ENCODE measurements at places on chromosomes 11 and 22.

GRCh38 chr22:45832180-45832579, 144.8 kb downstream of the WNT7B start:
- DNase-seq = no peak

- DNase-seq = peak; percentile 53
These were observed 6.7 kb upstream of the AHNAK start for GRCh38 chr11:62553080-62553838.

GRCh38 chr22:39872548-39872947, 21.0 kb downstream of the ENTHD1 start:
- DNase-seq = no peak

- peak; percentile 55 for DNase-seq
These were observed 17.3 kb downstream of the EPS8L2 start for GRCh38 chr11:723120-723883.

- peak; percentile 87 for DNase-seq
These were observed 5.4 kb downstream of the TBC1D10C start for GRCh38 chr11:67409261-67409666.

GRCh38 chr11:7509966-7510365, 3.8 kb upstream of the PPFIBP2 start:
- DNase-seq = no peak

DNA sequence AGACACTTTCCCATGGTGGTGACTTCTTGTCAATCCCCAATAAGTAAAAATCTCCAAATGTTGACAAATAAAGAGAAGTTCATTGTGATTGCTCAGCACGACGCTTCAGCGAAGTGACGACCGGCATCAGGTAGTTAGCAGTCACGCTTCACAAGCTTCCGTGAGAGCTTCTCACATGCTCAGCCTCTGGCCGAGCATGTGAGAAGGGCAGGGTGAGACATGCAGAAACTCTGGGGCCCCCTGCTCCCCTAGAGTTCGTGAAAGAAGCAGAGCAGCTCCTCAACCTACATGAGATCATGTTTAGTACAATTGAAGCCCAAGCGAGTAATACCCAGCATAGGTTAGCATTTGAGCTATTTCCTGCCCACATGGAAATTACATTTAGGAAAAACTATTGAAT, 4.4 kb upstream of the C11orf16 start:
- no peak for DNase-seq

- DNase-seq = no peak
These were observed 69.3 kb downstream of the KCNC1 start for GRCh38 chr11:17803754-17804334.

GRCh38 chr22:26847046-26847445, 189.7 kb downstream of the MIAT start:
- no peak for DNase-seq

DNA sequence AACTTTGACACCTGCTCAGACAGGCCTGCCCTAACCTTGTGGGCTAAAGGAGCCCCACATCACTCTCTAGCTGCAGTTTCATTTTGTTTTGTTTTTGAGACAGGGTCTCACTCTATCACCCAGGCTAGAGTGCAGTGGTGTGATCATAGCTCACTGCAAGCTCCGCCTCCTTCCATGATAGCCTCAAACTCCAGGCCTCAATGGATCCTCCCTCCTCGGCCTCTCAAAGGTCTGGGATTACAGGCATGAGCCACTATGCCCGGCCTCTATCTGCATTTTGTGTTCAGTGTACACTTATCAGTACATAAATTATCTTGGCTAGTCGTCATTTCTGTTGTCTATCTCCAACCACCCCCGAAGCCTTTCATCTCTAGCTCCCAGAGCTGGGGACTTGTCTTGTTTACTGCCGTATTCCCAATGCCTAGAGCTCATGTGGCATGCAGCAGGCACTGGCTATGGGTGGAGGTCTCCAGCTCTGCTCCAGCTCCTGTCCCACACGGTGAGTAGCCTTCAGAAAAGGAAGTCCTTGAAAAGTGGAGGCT, 22.1 kb upstream of the PEX26 start:
- no peak for DNase-seq

- peak; percentile 24 for DNase-seq
These were observed 40.4 kb upstream of the AKIP1 start for GRCh38 chr11:8870411-8871170.

- no peak for DNase-seq
These were observed 18.0 kb downstream of the EHF start for GRCh38 chr11:34638897-34639296.

DNA sequence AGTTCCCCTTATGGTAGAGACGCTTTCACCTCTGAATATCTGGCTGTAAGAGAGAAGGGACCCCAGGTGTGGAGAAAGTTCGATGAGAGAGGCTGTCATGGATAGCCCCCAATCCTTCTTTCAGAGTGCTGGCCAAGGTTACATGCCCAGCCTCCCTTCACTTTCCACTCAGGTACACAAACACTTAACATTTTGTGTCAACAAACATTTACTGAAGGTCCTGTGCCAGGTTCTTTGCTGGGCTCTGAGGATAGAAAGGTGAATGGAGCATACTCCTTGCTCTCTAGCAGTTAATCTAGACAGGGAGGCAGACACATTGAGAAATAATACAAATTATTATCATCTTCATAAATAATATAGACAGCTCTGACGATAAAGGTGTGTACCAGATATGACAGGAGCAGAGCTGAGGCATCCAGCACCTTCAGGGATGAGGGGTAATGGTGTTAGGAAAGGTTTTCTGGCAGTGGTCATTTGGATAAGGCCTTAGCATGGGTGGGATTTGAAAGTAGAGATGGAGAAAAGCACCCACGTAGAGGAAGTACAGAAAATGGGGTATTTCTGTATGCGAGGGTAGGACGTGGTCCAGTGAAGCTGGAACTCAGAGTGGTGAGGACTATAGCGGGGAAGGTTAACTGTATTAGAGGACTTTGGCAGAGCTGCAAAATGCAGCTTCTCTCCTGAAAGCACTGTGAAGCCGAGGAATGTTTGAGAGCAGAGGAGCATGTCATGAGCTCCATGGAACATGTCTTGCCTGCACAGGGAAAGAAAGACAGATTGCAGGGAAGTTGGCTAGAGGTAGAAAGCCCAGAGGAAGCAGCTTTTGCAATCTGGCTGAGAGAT, 19.6 kb downstream of the PPFIBP2 start:
- DNase-seq = no peak

DNA sequence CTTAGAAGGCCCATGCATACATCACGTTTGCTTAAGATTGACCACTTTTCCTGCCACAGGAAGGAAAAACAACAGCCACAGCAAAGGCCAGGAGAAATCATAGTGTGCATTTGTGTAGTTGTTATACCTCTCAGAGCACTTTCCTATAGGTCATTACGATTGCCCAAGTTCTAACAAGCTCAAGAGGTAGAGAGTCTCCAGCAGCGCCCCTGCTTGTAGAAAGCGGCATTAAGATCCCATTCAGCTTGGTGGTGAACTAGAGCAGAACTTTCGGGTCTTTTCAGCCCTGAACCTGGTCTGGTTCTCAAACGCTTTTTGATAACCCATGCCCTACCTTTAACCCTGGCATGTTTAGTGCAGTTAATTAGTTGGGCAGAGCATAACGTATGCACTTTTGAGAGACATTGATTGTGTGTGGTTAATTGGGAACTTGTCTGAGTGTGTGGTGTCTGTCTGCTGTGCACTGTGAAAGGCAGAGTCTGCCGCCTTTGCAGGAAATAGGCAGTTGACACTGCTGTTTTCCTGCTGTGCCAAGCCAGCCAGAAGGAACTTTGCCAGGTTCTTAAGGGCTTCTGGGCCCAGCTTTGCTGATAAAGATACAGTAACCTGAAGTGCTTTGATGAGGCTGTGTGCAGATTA, 109.9 kb upstream of the CLMP start:
- DNase-seq = no peak

GRCh38 chr11:11163236-11163635, 189.8 kb downstream of the CSNK2A3 start:
- no peak for DNase-seq

- DNase-seq = no peak
These were observed 175.1 kb downstream of the FAT3 start for GRCh38 chr11:92399705-92400104.

GRCh38 chr11:62048100-62048499, 75.7 kb upstream of the INCENP start:
- no peak for DNase-seq

DNA sequence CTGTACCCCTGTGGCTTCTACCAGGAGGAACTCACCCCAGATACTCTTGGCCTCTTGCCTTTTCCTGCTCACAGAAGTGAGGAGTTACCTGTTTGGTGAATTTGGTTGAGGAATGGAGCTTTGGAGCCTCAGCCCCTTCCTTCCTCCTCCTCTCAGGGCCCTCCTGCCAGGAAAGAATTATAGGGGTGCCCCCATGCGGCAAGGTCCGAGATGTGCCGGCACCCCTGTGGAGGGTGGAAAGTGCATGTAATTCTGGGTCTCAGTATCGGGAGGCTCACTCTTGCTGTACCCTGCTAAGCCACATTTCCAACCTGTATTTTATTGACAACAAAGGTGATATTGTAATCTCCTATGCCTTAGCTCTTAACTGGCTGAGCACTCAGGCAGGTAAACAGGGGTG, 13.7 kb upstream of the IGSF22 start:
- no peak for DNase-seq

GRCh38 chr22:44180706-44181032, at the start of gene PARVG:
Gene PARVG (plus strand): TSS chr22:44180925. CDS start chr22:44183330, 2,405 bp downstream.
- peak; percentile 54 for DNase-seq

GRCh38 chr22:36445158-36445668, 36.2 kb downstream of the TXN2 start:
- no peak for DNase-seq

DNA sequence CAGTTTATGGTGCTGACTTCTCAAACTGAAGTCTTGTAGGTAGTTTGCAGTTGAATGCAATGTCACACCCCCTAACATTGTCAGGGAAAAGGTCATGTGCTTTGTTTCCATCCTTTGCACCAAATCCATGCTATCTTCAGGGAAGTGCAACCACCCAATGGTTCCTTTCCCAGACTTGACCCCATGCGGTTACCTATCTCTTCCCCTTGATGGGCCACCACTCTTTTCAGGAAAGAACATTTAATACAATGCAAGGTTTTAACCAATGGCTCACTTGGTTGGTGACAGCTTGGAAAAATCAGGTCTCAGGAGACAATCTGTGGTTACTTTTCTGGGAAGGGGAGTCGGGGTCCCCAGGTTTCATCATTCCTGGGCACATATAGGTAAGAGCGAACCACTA, 2.1 kb downstream of the ABTB2 start:
- DNase-seq = no peak
